ENCODE measurements at places on chromosomes 5 and 9.

DNA sequence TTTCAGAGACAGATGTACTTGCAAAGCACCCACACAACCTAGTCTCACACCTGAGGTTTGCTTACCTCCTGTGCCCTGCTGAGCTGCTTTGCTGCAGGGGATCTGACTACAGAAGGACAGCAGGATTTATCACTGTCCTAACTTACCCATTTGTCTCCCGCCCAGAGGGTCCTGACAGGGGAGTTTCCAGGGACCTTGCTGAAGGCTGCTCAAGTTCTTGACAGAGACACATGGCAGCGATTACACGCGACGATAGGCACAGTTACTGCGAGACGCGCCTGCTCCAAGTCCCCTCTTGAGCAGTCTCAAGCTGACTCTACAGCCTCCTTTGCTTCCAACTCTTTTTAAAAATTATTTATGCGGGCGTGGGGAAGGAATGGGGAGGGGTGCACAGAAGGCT, 24.6 kb upstream of the GALNT10 start:
- DNase-seq: no peak

- no peak for DNase-seq
These were observed 193.6 kb upstream of the DAB2 start for GRCh38 chr5:39618391-39618790.

DNA sequence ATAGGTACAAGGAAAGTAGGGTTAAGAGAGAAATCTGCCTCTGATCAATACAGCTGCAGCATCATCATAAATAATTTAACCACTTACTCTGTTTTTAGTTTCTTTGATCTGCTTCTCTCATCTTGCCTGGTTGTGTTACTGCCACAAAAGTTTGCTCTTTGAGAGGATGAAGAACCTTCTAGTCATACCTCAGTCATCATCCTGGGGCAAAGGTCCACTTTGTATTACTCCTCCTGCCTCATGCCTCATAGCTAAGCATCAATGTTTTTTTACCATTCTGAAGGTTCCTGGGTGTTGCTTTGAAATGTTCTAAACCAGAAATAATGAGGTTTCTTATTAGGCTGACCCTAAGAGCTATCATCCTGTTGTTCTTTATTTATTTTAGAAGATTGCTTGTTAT, 17.1 kb upstream of the TRIM36 start:
- DNase-seq: no peak

DNA sequence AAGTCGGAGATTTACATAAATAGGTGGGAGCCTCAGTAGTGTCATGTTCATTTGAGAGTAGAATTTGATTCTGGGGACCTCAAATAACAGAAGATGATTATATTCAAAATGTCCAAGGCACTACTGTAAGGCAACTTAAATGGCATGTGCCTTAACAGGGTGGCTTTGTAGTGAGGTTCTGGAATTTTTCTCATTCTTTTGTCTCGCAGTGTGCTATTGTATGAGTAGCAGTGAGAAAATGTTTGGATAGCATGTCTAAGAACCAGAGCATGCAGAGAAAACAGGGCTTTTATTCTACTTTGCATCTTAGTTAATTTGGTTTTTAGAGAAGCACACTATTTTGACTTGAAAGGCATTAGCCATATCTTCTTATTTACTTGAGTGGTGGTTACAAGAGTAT, 25.0 kb downstream of the MAST4 start:
- no peak for DNase-seq

DNA sequence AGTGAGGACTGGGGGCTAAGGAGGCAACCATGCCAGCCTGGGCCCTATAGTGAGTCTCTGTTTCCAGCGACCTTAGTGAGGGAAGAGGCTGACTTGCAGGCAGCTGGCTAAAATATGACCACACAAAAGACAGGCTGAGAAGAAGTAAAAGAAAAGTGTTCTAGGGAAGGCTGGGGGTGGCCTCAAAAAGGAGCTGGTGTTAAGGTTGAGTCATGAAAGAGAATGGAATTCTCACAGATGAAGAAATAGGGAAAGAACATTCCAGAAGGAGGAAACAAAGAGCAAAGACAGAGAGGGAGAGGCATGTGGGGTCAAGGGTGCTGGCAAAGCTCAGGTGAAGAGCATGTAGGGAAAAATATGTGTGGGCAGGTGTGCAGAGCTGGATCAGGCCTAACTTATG, 302.7 kb upstream of the RFX3 start:
- DNase-seq: no peak

DNA sequence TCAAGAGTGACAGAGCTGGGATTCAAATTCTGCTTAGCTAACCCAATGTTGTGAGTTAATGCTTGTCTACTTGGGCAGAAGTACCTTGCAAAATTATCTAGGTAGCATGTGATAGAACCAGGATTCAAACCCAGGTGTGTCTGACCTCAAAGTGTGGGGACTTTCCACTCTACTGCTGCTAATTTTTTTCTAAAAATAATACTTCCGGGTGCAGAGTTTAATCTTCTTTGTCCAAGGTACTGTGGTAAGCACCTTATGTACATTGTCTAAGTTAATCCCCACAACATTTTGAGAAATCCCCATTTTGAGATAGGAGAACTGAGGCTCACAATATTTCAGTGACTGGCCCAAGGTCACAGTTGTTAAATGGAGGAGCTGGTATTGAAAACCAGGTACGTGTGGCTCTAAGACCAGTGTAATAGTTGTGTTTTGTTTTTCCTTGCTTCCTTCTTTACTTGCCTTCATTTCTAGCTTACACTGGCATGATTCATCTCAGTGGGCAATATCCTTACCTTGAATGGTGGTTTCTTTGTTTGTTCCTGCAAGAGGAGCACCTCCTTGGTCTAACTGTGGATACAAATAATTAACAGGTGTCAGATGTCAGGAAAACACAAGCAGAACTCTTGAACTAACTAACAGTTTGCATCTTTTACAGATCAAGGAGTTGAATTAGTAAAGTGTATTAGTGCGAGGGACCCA, 7.5 kb downstream of the ALDOB start:
- DNase-seq: no peak

DNA sequence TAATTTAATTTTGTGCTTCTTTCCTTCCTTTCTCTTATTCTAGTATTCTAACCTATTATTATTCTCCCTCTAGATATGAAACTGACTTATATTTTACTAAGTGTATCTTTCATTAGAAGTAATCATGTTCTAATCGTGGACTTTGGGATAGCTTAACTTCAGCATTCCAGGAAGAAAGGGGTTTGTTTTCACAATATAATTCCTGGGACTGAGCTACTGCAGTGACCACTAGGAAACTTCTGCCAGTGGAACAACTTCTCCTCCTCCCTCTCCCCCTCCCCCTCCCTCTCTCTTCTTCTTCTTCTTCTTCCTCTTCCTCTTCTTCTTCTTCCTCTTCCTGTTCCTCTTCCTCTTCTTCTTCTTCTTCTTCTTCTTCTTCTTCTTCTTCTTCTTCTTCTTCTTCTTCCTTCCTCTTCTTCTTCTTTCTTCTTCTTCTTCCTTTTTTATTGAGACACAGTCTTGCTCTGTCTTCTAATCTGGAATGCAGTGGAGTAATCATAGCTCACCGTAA, 127.9 kb downstream of the NNT start:
- no peak for DNase-seq

DNA sequence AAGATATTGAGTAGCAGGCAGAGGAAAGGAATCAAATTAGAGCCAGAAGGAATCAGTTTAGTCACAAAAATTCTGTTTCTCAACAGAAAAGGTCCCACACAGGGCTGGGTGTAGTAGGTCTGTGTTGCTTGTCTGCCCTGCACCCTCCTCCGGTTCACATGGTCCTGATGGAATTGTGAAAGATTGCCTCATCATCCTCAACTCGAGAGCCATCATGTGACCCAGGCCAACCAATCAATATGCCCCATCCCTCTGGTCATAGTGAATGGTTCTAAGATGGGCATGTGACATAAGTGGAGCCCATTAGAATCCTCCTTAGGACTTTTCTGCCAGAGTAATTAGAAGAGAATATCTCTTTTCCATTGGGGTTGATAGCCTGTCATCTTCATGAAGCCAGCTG, 56.7 kb upstream of the RAD23B start:
- DNase-seq: no peak

DNA sequence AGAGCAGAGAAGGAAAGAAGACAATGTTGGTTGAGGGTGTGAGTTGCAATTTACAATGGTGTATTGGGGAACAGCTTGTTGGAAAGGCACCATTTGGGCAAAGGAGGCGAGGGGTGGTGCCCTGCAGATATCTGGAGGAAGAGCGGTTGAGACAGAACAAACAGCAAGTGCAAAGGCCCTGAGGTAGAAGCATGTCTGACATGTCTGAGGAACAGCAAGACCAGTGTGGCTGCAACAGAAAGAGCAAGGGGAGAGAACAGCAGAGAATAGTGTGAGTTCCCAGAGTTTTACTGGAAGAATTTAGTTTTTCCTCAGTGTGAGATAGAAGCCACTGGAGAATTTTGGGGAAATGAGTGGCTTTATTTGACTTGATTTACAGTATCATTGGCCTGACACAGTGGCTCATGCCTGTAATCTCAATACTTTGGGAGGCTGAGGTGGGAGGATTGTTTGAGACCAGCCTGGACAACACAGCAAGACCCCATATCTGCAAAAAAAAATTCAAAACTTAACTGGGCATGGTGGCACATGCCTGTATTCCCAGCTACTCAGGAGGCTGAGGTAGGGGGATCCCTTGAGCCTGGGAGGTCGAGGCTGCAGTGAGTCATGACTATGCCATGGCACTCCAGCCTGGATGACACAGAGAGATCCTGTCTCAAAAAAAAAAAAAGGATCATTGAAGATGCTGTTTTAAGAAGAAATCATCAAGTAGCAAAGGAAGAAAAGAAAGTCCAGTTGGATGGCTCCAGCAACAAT, 13.6 kb downstream of the CMBL start:
- no peak for DNase-seq

DNA sequence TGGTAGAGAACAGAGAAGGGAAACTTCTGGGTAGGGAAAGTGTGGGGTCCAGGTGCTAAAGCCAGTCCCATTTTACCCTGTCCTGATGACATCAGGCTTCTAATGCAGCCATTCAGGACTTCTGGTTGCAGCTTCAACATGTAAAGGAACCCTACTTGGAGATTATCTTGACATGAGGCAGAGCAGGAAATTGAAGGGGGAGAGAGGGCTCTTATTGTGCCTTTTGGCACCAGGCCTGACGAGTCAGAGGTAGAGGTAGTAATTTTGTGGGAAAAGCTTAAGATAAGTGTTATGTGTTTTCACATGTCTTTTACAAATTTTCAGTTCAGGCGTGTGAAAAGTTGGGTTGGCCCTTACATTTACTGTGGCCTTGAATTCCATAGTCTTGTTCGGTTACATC, 102.4 kb upstream of the APC start:
- no peak for DNase-seq

GRCh38 chr9:3888497-3888858, 362.7 kb upstream of the RFX3 start:
- DNase-seq: no peak

DNA sequence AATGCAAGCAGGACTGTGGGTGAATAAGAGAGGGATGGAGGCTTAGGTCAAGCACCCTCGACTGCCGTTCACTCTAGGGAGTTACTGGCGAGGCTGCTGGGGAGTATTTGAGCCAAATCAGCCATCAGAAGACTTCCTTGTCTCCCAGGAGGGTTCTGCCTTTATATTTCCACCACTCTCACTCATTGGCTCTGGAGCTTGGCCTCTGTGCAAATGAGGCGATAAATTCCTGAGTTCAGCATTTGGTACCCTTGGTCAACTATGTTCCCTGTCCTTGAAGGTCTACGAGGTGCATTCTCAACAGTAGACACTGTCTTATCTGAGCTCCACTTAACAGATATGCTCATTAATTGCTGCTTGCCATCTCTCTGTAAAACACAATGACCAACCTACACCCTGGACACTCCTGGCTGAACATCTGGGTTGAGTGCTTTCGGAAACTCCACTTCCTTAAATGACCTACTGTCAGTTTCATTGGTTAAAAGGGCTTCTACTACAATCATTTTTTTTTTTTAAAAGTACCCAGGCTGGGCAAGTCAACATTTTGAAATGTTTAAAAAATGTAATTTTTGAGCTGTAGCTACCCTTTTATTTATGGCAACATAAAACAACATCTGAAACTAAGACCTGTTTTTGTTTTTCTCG, 153.2 kb downstream of the NTRK2 start:
- no peak for DNase-seq

DNA sequence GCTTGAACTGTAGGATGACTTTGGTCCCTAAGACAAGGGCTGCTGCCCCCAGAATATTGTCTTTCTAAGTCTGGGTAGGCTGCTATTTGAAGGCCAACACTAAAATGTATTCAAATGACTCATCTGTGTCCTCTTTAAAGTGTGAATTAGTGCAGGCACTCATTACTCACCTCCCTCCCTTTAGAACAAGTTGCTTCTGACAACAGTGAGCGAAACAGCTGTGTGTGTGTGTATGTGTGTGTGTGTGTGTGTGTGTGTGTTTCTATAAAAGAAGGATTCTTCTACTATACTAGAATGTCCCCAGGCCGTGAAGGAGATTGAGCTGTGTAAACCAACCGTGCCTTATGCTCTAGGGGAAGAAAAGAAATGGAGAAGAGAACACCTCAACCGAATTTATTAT, 1337.2 kb downstream of the PTPRD start:
- no peak for DNase-seq

DNA sequence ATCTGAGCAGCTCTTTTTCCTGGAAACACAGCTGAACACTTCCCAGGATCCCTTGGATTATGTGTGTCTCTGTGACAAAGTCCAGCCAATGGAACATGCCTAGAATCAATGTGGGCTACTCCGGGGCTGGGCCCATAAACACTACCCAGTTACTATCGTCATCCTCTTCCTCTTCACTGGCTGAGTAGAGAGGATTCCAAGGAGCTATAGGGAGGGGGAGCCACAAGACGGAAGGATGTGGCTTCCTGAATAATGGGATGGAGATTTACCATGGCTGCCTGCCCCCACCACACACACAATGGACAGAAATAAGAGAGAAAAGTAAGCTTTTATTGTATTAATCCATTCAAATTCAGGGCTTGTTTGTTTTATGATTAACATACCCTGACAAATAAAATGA, 22.1 kb upstream of the TAS2R1 start:
- no peak for DNase-seq

DNA sequence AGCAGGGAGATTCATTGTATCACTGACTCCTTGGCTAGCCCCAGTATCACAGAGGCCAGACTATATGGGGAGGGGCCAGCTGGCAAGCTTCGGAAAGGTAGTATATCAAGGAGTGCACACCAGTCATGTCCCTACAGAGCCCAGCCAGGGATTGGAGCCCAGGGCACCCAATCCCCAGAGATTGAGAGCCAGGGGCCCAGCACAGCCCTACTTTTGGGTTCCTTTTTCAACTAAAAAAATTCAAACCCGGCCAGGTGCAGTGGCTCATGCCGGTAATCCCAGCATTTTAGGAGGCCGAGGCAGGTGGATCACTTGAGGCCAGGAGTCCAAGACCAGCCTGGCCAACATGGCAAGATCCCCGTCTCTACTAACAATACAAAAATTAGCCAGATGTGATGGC, 5.4 kb upstream of the MYORG start:
- DNase-seq: no peak

DNA sequence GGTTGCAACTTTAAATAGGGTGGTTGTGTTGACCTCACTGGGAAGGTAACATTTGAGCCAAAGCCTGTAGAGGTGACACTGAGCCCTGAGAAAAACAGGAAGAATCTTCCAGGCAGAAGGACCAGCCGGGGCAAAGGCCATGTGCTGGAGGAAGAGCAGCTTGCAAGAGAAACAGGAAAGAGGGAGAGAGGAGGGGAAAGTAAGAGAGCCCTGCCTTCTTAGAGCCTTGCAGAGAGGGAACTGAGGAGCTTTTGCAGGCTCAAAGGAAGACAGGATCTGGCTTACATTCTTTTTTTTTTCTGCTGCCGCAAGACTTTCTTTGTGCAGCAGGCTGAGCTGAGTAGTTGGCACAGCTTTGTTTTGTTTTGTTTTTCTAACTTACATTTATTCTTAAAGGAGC, 17.4 kb downstream of the C9orf153 start:
- no peak for DNase-seq

GRCh38 chr9:104386425-104387069, 117.5 kb upstream of the OR13F1 start:
- no peak for DNase-seq

GRCh38 chr9:109733690-109734089, 46.3 kb upstream of the PALM2AKAP2 start:
- no peak for DNase-seq
